ENCODE measurements at places on chromosomes 2 and 18.

DNA sequence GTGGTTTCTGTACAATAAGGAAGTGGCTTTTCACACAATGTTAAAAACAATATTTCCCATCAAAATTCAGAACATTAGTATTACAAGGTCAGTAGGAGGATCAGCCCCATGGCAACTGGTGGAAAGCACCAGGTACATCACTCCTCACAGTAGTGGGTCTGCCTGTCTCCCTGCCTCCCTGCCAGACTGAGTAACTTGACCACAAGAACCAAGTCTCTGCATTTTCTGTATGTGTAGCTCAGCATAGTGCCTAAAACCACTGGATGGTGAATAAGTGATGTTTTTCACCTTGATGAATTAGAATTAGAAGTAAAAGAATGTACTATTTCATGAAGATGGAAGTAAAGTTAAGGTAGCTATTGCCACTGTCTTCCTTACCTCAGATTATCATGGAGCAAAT, 4.1 kb upstream of the WDR7 start:
- DNase-seq = no peak

- DNase-seq = no peak
These were observed 295.8 kb upstream of the ZNF804A start for GRCh38 chr2:184302506-184302905.

DNA sequence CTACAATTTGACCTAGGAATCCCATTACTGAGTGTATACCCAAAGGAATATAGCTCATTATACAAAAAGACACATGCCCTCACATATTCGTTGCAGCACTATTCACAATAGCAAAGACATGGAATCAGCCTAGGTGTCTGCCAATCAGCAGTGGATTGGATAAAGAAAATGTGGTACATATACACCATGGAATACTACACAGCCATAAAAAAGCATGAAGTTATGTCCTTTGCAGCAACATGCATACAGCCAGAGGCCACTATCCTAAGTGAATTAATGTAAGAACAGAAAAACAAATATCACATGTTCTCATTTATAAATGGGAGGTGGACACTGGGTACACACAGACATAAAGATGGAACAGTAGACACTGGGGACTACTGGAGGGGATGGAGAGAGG, 54.0 kb downstream of the GREB1L start:
- no peak for DNase-seq

GRCh38 chr2:231016566-231017230, 20.6 kb upstream of the C2orf72 start:
- DNase-seq = no peak

GRCh38 chr2:237503201-237503600, 16.1 kb downstream of the MLPH start:
- DNase-seq = no peak

GRCh38 chr18:70709720-70710119, 420.9 kb downstream of the SOCS6 start:
- no peak for DNase-seq

DNA sequence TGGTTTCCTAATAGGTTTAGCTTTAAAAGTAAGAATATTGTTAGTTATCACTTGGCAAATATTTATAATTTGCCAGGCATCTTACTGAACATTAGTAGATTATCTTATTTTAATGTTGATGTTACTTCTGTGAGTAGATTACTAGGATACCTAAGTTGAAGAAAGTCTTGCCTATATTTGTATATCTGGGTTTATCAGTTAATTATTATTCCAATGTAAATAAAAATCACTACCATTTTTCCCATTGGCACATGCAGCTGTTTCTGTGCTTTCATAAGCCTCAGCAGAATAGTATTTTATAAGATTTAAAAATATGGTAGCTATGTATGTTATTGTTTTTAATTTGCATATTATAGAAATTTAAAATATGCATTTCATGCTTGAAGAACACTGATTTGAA, 16.3 kb upstream of the TRIM43B start:
- DNase-seq = no peak

- no peak for DNase-seq
These were observed 401.9 kb downstream of the LNPK start for GRCh38 chr2:175599966-175600831.

DNA sequence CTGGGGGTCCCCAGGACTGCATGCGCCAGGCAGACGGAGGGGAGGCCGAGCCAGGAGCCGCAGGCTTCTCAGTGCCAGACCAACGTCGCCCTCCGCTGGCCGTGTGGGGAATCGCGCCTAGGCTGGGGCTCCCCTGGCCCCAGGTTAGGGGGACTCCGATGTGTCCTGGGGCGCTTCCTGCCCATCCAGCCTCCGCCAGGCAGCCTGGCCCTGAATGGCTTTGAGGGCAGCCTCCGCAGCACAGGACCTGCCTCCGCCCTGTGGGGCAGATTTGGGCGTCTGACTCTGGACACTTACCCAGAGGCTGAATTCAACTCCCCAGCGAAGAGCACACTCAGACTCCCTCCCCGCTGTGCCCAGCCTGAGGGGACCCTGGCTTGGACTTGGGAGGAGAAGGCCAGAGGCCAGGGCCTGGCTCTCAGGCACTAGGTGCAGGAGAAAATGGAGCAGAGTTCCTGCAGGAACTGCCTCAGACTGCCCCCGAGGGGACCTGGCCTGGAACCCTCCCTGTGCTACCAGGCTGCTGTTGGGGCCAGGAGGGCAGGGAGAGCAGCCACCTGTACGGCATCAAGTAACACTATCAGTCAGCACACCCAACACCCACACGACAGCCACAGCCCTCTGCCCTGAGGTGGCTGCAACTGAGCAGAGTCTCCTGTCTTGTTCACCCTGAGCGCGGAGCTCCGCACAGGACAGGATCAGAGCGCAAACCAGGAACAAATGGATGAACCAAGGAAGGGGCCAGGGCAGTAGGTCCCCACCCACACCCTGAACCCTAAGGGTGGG, 597 bp upstream of the TEKT4 start:
- DNase-seq = no peak

GRCh38 chr2:70717431-70718038, 50.5 kb downstream of the ADD2 start:
- no peak for DNase-seq

DNA sequence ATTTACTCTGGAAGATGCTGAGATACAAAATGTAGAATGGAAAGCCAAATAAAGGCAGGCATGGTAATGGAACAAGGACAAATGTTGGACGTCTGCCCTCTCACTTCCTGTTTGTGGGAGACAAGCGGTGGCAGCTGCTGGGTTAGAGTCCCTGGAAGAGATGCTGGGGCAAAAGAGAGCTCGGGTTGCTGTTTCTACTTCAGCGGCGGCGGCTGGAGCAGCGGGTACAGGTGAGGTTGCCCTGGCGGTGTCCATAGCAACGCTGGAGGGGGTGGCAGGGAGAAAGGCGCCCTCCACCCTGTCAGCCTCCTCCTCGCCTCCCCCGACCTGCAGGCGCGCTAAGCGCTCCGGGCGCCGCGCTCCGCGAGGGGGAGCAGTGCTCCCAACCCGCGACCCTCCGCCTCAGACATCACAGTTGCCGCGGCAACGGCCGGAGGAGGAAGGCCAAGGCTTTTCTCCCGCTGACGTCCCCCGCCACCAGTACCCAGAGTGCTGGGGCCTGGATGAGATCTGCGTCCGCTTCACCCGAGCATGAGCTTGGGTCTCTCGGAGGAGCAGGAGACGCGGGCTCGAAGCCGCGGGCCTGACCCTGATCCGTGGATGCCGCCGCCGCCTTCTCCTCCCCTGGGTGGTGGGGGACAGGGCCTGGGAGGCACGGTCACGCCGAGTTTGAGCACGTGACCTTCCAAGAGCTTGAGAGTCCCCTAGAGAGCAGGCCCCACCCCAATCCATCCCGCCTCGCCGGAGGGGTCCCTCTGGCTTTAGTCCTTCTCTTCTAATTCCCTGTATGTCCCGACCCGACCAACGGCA, 65.6 kb downstream of the NOL4 start:
- peak; percentile 99 for DNase-seq

GRCh38 chr2:42953216-42953615, 160.8 kb upstream of the HAAO start:
- no peak for DNase-seq

DNA sequence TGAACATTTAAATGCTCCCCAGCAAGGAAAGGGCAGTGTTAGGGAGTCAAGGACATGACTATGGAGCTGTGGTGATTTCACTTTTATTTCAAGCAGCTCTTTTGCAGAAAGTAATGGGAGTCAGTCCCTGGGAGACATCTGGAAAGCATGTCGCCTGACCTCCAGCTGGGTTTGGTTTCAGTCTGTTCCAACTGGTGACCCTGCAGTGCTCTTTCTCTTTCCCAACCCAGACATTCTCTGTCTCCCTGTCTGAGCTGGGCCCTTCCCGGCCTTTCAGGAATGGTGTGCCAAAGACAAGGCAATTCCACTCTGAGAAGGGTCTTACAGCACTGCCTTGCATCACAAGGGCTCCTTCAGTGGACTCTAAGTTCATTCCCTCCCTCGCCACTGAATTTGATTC, 323.2 kb downstream of the OSR1 start:
- no peak for DNase-seq

DNA sequence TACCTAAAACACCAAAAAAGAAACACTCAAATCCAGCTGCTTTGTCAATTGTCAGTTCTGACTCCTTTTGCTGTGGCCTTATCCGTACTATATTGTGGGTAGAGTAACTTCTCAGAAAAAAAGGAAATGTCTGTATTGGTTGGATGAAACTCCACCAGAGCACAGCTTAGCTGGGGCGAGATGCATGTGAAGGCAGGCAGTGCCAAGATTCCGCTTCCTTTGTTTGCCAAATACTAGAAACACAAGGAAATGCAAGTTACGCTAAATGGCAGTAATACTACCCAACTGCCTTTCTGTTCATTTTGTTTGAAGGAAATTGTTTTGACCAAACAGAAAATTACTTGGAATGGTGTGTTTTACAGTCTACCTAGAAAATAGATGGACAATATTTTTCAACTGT, 10.0 kb downstream of the KLF11 start:
- DNase-seq = no peak

- DNase-seq = no peak
These were observed 122.5 kb downstream of the FHOD3 start for GRCh38 chr18:36419900-36420531.

DNA sequence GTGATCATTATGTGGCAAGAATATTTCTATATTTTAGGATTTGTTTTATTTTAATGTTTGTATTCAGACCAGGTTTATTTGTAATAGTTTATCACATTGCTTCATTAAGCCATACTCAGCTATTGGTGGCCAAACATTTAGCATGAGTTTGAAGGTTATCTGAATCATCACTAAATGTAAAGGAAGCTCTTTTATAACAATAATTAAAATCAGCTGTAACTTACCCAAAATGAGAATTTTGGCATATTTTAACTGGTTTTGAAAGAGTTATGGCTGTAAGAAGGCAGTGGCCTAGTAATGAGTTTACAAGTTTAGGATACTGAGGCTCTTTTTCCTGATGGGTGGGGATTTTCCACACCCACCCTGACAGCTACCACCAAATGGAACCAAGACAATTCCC, 177.8 kb downstream of the EN1 start:
- DNase-seq = no peak

- peak; percentile 76 for DNase-seq
These were observed at the start of gene CAPN13 for GRCh38 chr2:30807249-30807648. Gene CAPN13 (minus strand): TSS chr2:30807446. CDS start chr2:30787325, 20,121 bp downstream.

GRCh38 chr2:241373446-241373845, 17.4 kb downstream of the FARP2 start:
- DNase-seq = peak; percentile 45

- DNase-seq = no peak
These were observed 657 bp downstream of the SGPP2 start for GRCh38 chr2:222424729-222425671.

DNA sequence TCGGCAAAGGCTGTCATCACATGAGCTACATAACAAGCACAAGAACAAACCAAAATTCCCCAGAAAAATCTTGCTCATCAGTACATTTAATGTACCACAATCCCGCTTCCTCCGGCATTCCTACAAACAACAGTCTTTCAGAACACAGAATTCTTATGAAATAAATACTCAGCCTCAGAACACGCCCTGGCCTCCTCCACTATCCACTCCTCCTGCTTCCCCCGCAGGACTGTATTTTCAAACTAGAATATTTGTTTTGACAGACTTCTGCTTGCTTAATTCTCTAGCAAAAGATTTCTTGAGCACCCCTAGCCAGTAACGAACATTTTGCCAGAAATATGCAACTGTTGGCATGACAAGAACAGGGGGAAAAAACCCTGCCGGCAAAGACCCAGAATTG, 131.2 kb downstream of the THADA start:
- DNase-seq = no peak

GRCh38 chr18:2223849-2224248, 347.5 kb downstream of the METTL4 start:
- DNase-seq = no peak

Measured in DMS153 (cell line).